ENCODE measurements at places on chromosomes 6 and 20.
A peak's percentile ranks its signal among the peaks of the same experiment; 100 is the strongest.

- no peak for DNase-seq
Measured at GRCh38 chr6:63886341-63886740, 250.7 kb downstream of the PHF3 start.

GRCh38 chr6:76351275-76351674, 278.8 kb upstream of the IMPG1 start:
- no peak for DNase-seq

- no peak for DNase-seq
Measured at GRCh38 chr20:45765307-45765875, 26.3 kb downstream of the WFDC3 start.

DNA sequence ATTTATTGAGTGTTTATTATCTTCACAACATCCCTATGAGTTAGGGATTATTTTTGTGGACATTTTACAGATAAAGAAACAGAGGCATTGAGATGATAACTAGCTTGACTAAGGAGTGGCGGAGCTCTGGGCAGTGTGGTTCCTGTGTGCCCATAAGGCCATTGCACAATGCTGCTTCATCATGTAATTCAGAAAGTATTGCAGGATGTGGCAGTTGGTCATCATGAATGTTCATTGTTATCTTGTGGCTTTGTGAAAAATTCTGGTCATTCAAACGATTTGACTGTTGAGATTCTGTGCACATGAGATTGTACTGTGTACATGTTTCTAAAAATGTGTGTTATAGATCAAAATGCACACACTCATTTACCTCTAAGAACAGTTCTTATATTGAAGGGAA, 150.8 kb downstream of the ESR1 start:
- DNase-seq, result no peak

- no peak for DNase-seq
Measured at GRCh38 chr6:37456816-37457560, 24.0 kb downstream of the CMTR1 start.

DNA sequence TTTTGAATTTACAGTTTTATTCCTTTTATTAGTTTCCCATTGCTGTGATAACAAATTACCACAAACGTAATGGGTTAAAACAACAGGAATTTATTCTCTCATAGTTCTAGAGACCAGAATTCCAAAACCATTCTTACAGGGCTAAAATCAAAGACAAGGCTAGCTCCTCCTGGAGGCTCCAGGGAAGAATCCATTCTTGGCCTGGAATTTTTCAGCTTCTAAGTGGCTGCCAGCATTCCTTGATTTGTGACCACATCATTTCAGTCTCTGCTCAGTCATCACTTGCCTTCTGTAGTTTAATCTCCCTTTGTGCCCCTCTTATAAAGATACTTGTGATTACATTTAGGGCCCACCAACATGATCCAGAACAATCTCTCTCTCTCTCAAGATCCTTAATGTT, 897 bp upstream of the SEL1L2 start:
- no peak for DNase-seq

- peak; percentile 70 for DNase-seq
Measured at GRCh38 chr6:16669227-16669626, 92.0 kb downstream of the ATXN1 start.

DNA sequence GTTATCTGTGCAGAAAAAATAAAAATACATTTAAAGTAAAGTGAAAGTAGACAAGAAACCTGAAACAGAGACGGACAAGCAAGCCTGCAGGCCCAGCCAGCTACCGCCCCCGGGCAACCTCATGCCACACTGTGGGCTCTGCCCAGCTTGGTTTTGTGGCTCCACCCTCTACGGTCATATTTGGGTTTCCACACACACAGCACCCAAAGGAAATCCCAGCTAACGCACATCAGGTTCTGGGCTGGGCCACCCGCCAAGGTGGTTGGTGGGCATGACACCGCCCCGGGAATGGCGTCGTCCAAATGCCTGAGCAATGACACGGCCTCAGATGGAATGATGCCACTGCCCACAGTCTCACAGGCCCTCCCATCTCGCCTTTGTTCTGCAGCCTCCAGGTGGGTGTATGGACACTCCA, 22.9 kb downstream of the FAM110A start:
- peak; percentile 55 for DNase-seq

DNA sequence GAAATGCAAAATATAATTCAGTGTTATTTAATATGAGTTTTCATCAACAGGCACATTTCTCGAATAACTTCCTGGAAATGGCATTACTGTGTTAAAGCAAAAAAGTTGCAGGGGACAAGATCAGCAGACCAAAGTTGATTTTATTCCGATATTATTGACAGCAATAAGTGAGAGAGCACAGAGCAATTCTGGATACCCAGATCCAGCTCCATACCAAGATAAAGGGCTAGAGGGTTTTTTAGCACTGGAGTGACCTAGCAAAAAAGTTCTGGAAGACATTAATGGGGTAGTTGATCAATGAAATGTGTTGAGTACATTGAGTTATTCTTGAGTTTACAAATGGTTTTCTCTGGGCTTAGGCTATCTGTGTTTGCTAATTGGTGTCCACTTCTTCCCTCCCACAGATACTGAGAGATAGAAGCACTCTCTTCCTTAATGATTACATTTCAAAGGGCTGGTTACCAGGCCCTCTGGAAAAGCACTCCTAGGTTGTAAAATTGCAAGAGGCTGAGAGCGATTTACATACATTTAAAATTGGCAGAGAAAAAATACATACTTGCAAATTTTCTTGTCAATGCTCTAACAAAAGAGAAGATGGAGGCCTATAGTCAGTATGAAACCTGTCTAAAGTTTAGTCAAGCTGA, 47.0 kb upstream of the MANEA start:
- DNase-seq, result no peak

- no peak for DNase-seq
Measured at GRCh38 chr6:38976801-38977500, 71.6 kb upstream of the GLP1R start.

DNA sequence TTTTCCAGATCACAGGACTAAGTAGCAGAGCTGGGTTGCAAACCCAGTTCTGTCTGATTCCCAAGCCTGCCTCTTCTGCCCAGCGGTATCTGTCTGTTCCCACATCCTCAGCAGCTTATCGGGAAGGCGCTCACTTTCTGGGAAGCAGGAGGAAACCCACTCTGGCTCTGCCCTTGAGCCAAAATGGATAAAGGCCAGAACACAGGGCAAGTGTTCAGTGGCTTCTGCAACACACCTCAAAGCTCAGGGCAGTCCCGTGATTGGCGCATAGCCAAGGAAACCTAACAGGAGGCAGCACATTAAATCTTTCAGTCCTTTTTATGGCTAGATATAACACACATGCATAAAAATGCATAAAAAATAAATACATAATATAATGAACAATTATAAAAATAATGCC, 262.2 kb downstream of the NRN1 start:
- DNase-seq, result no peak

GRCh38 chr20:49482621-49483017, at the start of gene KCNB1:
Gene KCNB1 (minus strand): TSS chr20:49482668. CDS start chr20:49482480, 188 bp downstream.
- peak; percentile 51 for DNase-seq

GRCh38 chr6:169959136-169960002, 207.9 kb downstream of the ERMARD start:
- DNase-seq, result peak; percentile 28

GRCh38 chr20:55052459-55052858, 577.1 kb downstream of the DOK5 start:
- DNase-seq, result no peak

Data from stimulated activated CD4-positive, alpha-beta T cell treated with anti-CD3 and anti-CD28 coated beads, Interleukin-2, amount 100 ng/mL, for 24 hours (primary cell).